ENCODE measurements at places on chromosomes 6 and 20.

DNA sequence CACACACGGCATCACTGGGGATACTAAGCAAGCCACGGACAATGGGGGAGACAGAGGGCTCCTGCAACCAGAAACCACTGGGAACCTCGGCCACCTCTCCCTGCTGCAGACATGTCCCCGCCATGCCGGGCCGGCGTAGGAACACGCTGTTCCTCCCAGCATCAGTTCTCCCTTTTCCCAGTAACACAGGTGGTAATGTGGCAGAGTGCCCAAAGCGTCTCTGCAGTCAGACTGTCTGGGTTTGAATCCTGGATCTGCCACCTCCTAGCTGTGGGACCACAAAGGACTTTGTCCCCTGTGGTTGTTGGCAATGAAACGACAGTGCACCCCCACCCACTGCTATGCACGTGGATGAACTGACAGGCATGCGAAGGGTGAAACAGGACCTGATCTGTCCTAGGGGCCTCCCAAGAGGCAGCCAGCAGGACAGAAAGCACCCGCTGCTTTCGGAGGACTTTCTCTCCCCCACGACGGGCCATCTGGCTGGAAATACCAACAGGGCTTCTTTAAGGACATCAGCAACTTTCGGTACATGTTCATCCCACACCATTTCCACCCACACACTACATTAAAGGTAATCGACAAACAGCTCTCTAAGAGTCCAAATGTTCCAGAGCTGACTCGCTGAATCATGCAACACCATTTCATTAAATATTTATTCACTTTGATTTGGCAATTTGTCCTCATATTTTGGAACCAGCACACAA lies 74.1 kb downstream of the SULF2 start:
- DNase-seq, result no peak

- DNase-seq, result no peak
Measured at GRCh38 chr6:47308552-47309290, 984 bp downstream of the TNFRSF21 start.

DNA sequence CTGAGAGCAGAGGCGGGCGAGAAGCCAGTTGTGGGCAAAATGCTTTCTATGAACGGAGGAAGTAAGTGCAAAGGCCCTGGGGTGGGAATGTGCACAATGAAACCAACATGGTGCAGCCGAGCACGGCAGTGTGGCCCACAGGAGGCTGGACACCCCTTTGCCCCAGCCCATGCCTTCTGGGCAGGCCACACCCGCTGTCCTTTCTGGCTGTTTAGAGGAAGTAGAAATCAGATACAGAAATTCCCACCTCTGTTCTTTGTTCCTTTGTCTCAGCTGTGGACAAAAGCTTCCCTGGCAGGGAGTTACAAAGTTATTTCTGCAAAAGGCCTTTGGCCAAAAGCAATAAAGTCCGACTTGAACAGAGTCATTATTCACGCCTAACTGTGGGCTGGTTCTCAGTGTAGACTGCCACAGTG lies 11.9 kb downstream of the SULF2 start:
- DNase-seq, result no peak

- DNase-seq, result no peak
Measured at GRCh38 chr6:4362326-4362725, 227.0 kb upstream of the ECI2 start.

- no peak for DNase-seq
Measured at GRCh38 chr6:150764334-150765066, 101.0 kb upstream of the MTHFD1L start.

DNA sequence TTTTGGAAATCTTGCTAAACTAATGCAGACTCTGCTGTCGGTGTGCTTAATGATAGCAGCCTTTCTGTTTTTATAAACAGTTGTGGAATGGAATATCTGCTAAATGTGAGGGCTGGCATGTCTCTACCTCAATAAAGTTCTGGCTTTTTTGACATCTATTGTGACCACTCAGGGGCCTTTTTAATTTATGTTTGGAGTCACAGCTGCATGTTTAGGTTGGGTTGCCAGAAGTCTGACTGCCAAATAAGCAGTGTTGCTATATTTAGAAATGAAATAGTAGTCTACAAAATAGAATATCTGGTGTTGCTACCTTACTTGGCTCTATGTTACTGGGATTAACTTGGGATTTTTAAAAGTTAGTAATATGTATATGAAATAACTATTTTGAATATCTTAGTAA lies 125.1 kb upstream of the LOC128125822 start:
- no peak for DNase-seq

DNA sequence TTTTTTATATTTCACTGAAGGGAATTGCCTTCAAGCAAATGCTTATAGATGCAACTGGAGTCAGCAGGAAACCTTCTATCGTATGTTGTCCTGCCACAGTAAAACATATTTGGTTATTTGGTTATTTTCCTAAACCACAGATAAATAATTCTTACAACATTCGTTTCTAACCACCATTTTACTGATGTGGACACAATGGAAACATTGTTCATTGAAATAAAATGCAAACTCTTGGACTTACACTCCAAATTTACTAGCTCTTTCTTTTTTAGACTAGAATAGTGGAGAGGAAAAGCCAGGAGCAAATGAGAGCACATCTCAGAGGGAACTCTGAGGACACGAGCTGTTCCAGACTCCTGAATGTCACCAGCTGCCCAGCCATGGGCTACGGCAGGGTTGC lies 114.8 kb downstream of the RPS12 start:
- no peak for DNase-seq

GRCh38 chr6:142458836-142459235 lies 157.0 kb downstream of the ADGRG6 start:
- no peak for DNase-seq

GRCh38 chr6:32192608-32193039 lies at the start of gene GPSM3:
Gene GPSM3 (minus strand): TSS chr6:32192643. CDS start chr6:32192513, 130 bp downstream.
- no peak for DNase-seq

- DNase-seq, result no peak
Measured at GRCh38 chr6:130893766-130894165, 66.6 kb downstream of the SMLR1 start.

GRCh38 chr20:38271608-38272120 lies 11.1 kb upstream of the KIAA1755 start:
- DNase-seq, result no peak

GRCh38 chr6:145199961-145200360 lies 535.4 kb downstream of the EPM2A start:
- DNase-seq, result no peak

DNA sequence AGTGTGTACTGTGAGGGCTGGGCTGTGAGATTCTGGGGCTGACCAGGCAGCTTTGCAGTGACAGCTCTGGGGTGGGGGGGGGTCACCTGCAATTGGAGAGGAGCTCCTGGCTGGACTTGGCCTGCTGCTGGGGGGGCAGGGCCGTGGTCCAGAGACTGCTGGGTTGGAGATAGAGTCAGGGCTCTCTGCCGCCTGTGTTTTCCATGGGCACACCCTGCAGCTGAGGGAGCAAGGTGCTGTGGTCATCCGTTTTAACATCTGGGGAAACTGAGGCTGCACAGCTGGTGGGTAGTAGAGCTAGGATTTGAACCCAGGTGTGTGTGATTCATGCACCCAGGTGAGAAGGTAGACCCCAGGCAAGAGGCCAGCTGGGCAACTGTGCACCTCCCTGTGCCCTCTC lies 7.3 kb downstream of the DLGAP4 start:
- DNase-seq, result no peak

GRCh38 chr6:30806581-30807183 lies 62.3 kb upstream of the IER3 start:
- DNase-seq, result no peak

- DNase-seq, result no peak
Measured at GRCh38 chr6:129022011-129022553, 139.1 kb downstream of the LAMA2 start.

- DNase-seq, result no peak
Measured at GRCh38 chr20:35307666-35308653, 15.7 kb upstream of the FAM83C start.

- no peak for DNase-seq
Measured at GRCh38 chr20:39829661-39830060, 859.4 kb downstream of the MAFB start.

GRCh38 chr20:53917145-53918019 lies 153.0 kb downstream of the BCAS1 start:
- DNase-seq, result no peak

DNA sequence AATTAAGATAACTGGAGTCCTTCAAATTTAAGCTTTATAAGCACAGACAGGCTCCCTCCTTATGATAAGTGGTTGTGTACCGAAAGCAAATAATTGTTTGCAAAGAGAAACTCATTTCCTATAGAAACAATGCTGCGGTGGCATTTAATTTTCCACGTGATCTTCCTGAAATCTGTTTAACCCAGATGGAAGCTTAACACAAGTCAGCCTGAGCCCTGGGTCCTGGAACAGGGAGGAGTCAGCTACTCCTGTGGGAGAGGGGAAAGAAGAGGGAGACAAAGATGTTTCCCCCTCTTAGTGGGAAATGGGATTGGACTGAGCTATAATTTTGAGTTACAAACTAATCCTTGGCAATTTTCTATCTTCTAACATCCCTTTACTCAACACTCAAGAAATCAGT lies 136.5 kb downstream of the ELOVL4 start:
- no peak for DNase-seq

- DNase-seq, result no peak
Measured at GRCh38 chr6:26280407-26280806, 84.6 kb upstream of the BTN3A2 start.

DNA sequence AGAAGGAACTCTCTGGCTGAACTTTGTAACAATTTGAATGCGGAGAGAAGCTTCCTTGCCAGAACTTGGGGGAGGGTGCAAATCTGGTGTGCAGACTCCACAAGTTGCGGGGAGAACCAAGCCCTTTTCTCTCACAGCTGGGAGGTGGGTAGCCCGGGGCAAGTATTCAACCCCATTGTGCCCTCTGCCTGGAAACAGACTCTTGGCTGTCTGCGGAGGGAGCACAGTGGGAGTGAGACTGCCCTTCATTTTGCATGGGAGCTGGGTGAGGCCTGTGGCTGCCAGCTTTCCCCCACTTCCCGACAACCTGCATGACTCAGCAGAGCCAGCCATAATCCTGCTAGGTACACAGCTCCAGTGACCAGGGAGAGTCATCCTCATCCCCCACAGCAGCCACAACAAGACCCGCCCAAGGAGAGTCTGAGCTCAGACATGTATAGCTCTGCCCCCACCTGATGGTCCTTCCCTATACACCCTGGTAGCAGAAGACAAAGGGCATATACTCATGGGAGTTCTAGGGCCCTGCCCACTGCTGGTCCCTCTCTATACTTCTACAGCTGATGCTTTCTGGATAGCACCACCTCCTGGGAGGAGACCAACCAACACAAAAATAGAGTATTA lies 29.4 kb upstream of the TPD52L1 start:
- DNase-seq, result no peak

- DNase-seq, result no peak
Measured at GRCh38 chr6:73123632-73124329, 101.5 kb downstream of the KHDC1L start.

DNA sequence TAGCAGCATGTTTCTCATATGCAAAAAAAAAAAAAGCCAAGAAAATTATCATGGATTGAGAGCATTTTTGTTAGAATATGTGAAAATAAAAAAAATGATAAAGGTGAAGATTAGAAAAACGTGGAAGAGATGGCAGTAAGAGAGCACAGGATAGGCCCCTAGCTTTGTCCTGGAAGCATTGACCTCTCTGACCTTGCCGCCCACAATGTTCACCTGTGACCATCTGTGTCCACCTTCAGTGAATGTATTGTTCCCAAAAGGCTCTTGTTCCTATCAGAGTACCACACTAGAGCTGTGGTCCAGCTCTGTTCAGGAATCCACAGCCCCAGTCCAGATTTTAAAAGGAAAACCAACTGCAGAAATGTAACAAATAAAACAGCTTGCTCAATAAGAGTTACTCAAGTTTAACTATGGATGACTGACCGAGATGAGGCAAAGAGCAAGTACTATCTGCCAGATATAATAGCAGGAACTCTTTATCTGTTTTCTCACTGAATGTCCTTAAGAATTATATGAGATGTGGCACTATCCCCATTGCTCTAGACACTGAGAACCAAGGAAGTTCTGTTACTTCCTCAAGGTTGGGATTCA lies 287.7 kb upstream of the STXBP5 start:
- no peak for DNase-seq

GRCh38 chr6:5464099-5464885 lies 203.0 kb downstream of the FARS2 start:
- DNase-seq, result no peak

Data from stimulated activated CD4-positive, alpha-beta T cell treated with anti-CD3 and anti-CD28 coated beads, Interleukin-15, amount 100 ng/mL, for 48 hours (primary cell).